ENCODE measurements at places on chromosomes 12 and 14.
A peak's percentile ranks its signal among the peaks of the same experiment; 100 is the strongest.

DNA sequence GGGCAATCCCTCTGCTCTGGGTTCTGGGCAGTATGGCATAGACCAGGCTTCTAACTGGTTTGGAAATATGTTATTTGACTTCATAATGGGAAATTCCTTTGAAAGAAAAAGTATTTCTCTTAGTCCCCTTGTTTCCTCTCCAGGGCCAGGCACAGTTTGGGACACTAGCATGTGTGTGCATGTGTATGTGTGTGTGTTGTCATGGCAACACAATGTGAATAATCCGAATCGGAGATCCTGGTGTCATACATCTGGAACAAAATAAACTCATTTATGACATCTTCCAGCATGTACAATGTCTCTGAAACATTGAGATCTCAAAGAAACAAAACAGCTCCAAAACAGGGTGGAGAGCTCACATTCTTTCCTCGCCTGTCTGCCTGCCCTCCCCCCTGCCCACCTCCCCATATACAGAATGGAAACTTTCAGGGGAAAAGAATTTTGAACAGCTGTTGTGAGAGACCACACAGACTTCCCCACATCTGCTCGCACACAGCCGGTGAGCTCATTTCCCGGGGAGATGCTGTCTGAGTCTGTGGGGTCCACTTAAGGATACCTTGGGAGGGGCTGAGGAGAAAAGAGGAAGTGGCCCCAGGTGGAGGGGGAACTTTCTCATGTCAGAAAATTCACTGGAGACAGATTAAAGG lies 55.5 kb upstream of the PARP11 start:
- peak; percentile 86 for DNase-seq

DNA sequence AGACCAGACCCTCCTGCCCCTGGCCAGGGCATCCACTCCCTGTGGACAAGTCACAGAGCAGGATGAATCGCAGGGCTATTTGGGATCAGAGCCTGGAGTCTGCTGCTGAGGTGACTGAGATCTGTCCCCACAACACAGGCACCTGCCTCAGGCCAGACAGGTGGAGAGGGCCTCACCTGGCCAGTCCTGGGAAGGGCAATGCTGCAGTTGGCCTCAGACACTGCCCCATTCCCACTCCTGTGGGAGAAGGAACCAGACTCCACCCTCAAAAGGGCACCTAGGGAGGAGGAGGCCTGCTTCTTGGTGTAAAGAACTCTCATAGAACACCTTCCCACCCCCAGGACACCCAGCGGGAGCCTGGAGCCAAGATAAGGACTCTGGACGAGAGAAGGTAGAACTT lies 48.3 kb upstream of the PLEKHG6 start:
- DNase-seq = no peak

- no peak for DNase-seq
Observed at GRCh38 chr12:117279606-117280005, 81.8 kb downstream of the NOS1 start.

DNA sequence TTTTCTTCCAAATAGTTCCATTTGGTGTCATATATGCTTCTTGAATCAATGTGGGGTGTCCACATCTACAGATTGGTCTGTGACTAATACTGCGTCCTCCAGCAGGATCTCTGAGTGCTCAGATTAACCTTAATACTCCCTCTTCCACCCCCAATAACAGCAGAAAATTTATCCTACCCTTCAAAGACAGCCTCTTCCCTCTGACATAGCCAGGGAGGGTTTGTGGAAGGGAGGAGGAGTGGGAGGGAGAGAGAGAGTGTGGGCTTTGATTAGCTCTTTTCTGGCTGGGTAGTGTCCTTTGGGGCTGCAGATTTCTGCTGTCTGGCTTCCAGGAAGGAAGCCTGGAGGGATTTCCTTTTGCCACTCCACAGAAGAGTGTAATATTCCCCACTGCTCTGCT lies 220.7 kb downstream of the TTC6 start:
- DNase-seq = no peak

DNA sequence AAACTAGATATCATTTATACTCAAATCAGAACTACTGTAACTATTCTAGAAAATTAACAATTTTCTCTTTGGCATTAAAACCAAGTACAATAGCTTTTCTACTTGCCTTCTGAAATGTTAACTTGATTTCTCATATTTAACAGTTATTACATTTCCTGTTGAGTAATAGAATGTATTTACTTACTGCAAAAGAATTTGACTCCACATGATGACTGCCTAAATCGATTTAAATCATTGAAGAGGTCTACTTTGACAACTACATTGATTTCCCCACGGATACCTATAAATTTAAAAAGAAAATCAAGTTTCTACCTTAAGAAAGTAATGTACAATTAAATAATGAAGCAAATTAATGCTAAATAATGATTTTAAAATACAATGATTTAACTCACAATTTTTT lies 18.9 kb downstream of the C2CD5 start:
- DNase-seq = no peak

GRCh38 chr12:109087250-109087649 lies 6.0 kb downstream of the ALKBH2 start:
- no peak for DNase-seq

GRCh38 chr12:98635657-98636323 lies 8.8 kb downstream of the IKBIP start:
- no peak for DNase-seq

DNA sequence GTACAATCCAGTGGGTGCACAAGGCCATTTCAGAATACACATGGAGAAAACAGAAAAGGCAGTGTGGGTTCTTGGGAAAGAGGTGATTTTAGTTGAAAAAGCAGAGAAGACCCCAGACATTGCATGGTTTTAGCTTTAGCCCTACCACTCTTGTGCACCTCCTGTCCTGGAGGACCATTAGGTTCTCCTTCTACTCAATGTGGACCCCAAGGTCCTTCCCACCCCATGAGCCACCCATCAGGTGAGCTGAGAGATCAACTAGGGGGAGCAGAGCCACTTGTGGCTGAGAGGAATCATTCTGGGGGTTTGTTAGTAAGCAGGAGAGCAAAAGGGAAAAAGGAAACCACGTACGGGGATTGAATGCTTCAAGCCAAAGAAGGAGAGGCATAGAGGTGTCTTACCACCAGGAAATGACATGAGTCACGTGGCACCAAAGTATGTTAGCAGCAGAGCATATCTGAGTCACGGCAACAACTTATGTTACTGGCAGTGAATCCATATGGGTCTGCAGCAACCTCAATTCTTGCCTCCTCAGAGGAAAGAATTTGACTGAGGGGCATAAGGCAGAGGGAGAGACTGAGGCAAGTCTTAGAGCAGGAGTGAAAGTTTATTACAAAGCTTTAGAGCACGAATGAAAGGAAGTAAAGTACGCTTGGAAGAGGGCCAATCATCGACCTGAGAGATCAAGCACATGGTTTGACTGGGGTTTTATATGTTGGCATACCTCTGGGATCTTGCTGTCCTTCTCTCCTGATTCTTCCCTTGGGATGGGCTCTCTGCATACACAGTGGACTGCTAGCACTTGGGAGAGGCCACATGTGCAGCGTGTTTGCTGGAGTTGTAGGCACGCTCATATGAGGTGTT lies 73.9 kb downstream of the HSD17B6 start:
- DNase-seq = no peak

- no peak for DNase-seq
Observed at GRCh38 chr14:94343238-94344005, 20.3 kb upstream of the SERPINA6 start.

DNA sequence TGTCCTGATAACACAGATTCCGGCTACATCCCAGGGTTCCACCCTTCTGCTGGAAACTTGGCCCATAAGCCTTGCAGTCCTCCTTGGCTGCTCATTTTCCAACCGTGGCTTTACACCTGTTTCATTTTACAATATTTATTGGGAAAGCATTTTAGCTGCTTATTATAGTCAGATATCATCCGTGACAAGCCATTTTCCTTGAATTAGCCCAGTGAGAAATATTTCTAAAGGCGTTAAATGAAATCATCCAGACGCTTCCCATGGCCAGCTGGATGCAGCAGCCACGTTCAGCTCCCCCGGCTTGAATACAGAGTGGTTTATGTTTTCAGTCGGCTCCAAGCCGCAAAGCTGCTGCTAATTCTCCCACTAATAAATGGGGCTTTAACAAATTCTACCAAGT lies 245.0 kb upstream of the PELI2 start:
- no peak for DNase-seq

DNA sequence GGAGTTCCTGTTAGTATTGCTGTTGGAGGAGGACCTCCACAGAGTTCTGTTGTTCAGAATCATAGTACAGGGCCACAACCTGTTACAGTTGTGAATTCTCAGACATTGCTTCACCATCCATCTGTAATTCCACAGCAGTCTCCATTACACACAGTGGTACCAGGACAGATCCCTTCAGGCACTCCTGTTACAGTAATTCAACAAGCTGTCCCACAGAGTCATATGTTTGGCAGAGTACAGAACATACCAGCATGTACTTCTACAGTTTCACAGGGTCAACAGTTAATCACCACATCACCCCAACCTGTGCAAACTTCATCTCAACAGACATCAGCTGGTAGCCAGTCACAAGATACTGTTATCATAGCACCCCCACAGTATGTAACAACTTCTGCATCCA lies 120.8 kb downstream of the ARID2 start:
- DNase-seq = no peak

GRCh38 chr14:22003461-22003860 lies 329.8 kb upstream of the OR4E1 start:
- DNase-seq = no peak

DNA sequence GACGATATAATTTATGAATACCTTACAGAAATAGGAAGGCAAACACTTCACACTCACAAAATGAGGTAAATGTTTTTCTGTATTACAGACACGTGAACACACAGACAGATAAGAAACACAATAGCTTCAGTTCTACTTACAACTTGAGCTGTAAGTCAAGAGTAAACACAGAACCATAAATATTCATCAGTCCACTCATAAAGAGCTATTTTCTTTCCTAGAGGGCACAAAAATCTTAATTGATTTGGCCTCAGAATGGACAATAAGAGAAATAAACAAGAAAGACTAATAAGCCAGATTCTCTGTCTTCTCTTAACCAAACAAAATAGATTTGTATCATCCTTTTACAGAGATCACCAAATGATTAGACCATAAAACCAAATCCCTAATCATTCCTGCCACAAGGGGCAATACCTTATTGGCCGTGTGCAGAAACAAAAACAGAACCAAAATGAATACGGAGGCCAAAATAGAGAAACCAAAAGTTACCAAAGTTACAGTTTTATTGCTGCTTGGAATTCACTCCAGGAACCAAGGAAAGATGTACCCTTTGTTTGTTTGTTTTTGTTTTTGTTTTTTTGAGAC lies 38.1 kb upstream of the GARIN2 start:
- no peak for DNase-seq

DNA sequence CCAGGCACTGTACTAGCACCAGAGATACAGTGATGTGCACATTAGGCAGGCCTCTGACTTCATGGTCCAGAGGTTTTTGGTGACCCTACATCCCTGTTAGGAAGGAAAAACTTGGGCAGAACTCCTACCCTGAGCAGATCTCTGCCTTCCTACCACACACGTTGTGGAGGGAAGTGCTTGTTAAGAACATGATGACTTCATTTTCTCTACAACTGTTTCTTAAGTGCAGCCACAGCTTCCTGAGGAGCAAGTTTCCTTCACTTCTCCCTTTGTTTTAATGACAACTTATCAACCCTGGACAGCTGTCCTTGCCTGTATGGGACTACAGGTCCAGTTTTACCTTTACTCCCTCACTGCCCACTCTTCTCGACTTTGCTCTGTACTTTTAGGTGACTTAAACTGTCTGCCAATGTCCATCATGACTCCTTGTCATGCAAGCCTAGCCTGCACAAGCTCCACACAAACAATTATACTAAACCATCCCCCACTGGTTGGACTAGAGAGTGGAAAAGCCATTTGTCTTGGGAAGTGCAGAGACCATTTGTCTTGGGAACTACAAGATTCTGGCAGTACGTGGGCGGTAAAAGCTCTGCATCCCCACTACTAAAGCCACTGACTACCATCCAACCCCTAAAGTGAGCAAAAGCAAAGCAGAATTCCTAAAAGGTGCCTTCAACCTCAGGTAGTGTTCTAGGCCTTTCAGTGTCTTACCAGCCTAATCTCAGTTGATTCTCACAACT lies 359.8 kb downstream of the EGLN3 start:
- no peak for DNase-seq

DNA sequence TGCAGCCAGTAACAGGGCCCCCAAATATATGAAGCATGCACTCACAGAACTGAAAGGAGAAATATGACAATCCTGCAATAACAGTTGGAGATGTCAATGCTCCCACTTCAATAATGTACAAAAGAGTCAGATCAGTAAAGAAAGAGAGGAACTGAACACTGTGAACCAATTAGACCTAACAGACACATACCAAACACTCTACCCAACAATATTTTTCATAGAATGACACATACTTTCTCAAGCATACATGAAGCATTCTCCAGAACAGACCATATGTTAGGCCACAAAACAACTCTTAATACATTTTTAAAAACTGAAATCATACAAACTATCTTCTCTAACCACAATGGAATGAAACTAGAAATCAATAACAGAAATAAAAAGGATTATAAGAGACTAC lies 80.2 kb downstream of the ELK3 start:
- no peak for DNase-seq

DNA sequence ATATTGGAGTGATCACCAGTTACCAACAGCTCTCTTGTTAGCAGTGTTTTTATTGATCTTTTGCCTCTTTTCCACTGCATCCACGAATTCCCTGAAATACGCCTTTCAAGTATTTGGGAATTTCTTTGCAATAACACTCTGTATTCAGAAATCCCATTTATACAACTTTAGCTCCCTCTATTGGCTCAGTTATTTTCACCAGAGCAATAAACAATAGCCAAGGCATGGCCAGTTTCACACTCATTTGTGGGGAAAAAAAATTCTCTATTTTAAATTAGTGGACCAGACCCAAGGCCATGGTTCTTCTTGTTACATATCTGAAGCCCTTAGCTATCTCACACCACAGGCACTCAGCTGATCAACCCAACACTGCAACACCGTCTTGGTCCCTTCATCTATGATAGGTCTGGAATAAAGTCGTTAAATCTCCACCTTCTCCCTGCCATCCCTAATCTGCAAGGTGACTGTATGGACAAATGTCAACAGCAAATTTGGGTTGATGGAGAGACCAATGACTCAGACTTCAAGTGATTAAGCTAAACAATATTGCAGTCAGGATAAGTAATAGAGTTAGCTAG lies 92.4 kb upstream of the TMEM260 start:
- no peak for DNase-seq

DNA sequence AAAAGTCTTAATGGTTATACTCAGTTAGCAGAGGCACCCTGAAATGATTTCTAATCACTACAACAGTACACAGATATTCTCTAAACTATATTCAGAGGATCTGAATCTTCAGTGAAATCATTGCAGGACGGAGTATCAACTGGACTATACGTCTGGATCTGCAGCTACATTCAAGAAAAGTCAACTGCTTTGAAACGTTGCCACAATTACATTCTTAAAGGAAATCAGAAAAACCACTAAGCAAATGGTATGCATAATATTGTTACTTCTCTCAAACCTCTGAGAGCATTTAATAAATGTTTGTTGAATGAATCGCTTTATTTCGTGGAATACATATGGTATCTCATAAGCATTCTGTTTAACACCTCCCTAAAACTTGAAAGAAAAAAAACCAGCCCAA lies 67.4 kb downstream of the MED13L start:
- no peak for DNase-seq

GRCh38 chr12:76189851-76190250 lies 105.4 kb upstream of the NAP1L1 start:
- DNase-seq = no peak

GRCh38 chr12:103626498-103626897 lies 39.4 kb downstream of the STAB2 start:
- peak; percentile 32 for DNase-seq
